ENCODE measurements at places on chromosomes 16 and 17. TPM values are rescaled to one million over a fixed set of nuclear protein-coding genes. Genes with fewer than 3 reads are reported as not detected.

DNA sequence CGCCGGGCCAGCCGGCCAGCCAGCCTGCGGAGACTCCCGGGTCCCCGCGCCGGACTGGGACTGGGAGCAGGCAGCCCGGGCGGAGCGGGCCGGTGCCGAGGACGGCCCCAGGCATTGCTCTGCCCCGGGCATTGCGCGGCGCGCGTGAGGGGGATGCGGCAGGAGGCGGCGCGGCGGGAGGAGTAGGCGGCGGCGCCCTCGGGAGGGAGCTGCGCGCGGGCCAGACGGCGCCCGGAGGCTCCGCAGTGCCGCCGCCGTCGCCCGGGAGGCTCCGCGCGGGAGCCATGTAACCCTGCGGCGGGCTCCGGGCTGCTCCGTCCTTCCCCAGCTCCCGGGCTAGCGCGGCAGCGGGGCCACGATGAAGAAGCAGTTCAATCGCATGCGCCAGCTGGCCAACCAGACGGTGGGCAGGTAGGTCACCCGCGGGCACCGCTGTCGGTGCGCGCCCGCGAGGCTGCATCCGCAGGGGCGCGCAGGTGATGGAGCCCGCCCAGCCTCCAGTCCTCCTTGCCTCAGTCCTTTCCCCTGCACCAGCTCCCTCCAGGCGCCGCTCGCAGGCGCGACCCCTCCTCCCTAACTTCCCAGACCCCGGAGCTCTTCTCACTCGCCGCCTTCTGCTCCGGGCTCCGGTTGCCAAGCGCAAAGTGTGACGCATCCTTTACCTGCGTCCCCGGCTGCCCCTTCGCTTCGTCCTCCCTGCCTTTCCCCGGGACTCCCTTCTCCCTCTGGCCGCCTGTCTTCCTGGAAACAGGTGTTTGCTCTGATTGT, at the start of gene ARHGAP44:
ARHGAP44 (plus strand) TSS at position 18 of the 768 bp plus-strand sequence; CDS start at position 359, 341 bp downstream.
- no peak for DNase-seq

Gene ASGR1
- not detected for total RNA-seq

Gene PRAC2
- not detected for total RNA-seq

Gene TEKT1
- not detected for total RNA-seq

Gene MARCHF10
- not detected for total RNA-seq

All from esophagus squamous epithelium (tissue), 5 donors.